Natural killer cell (primary cell): ENCODE measurements at places on chromosomes 3 and 15. TPM values are rescaled to one million over a fixed set of nuclear protein-coding genes. Genes with fewer than 3 reads are reported as not detected.
A peak's percentile ranks its signal among the peaks of the same experiment; 100 is the strongest.

- DNase-seq = no peak
Measured at GRCh38 chr3:154972951-154973350, 107.2 kb upstream of the MME start.

The GPR15 gene
- 32.8 TPM for total RNA-seq

GRCh38 chr15:57455929-57456328 is 79.6 kb downstream of the CGNL1 start:
- no peak for DNase-seq

The CDC25A gene
- 1.3 TPM for total RNA-seq

- DNase-seq = no peak
Measured at GRCh38 chr3:107870943-107871638, 219.7 kb downstream of the CD47 start.

DNA sequence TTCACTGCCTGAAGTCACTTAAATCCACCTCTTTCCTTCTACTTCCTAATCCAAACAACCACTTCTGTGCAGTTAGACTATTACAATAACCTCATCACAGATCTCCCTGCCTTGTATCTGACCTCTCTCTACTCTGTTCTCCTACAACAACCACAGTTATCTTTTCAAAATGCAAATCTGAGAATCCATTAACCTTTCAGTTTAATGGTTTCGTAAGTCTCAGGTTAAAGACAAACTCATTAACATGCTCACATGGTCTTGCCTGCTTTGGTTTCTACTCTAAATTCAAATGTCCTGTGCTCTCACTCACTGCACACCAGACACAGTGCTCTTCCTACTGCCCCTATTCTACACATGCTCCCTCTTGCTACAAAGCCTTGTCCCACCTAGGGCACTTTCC is 406.5 kb upstream of the THBS1 start:
- no peak for DNase-seq

The KLHL40 gene
- total RNA-seq = not detected

DNA sequence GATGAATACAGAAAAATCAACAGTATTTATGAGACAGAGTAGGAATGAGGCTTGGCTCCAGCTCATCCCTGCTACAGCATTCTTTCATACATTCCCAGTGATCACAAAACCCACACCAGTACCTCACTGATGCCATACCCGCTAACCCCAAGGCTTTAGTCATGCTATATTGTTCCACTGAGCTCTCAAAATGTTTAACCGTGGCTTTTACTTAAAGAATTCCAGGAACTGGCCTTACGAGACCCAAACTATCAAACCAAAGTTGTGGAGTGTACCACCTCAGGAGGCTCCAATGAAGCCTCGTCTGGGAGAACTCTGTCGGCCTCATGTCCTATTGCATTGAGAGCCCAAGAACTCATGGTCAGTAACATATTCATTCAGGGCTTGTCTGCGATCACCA is 278.9 kb downstream of the ULK4 start:
- DNase-seq = no peak

- DNase-seq = no peak
Measured at GRCh38 chr3:179175358-179175757, 27.2 kb downstream of the PIK3CA start.

GRCh38 chr15:45307230-45307924 is 55.3 kb downstream of the SLC28A2 start:
- DNase-seq = peak; percentile 36

DNA sequence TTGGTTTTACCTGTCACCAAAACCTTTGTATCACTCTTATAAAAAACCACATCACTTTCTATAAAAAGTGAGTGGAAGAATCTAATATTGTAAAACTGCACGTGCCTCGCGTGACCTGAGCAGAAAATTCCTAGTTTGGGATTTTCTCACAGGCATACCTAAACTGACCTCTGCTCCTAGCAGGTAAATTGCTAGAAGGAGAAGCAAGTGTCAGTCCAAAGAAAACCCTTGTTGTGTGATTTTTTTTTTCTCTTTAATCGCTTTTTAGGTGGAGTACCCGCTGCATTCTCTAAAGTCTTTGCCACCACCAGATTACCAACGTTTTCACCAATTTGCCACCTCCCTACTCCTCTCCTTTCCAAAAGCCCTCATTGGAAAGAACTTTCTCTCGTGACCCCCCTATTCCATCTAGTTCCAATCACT is 534 bp upstream of the UBE2E1 start:
- DNase-seq = no peak

The EBLN2 gene
- total RNA-seq = 11.2 TPM
